ENCODE measurements at places on chromosomes 7 and 10. TPM values are rescaled to one million over a fixed set of nuclear protein-coding genes. Genes with fewer than 3 reads are reported as not detected.
A peak's percentile ranks its signal among the peaks of the same experiment; 100 is the strongest.

DNA sequence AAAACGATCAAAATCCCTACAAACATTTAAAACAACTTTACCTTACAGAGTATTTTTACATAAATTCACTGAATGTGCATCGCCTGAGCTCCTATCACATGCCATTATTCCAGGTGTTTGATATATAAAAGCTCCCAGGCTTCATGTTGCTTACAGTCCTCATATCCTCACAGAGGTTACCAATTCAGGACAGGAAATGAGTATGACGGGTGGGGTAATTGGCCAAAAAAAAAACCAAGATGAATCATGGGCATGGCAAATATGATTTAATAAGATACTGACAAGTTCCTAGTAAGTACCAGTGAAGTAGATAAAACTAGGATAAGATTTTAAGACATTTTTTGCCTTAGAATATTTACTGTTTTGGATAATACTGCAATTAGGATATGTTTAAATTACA lies 135.8 kb downstream of the KMT2E start:
- H3K4me1 ChIP-seq, result peaks cover 4% of the 10 kb centered on the region
- H3K36me3 ChIP-seq, result peaks cover 8% of the 10 kb centered on the region
- no peak overlapping the region for H3K4me3 ChIP-seq
- no peak for DNase-seq
- H3K27ac ChIP-seq, result no peak overlapping the region

DNA sequence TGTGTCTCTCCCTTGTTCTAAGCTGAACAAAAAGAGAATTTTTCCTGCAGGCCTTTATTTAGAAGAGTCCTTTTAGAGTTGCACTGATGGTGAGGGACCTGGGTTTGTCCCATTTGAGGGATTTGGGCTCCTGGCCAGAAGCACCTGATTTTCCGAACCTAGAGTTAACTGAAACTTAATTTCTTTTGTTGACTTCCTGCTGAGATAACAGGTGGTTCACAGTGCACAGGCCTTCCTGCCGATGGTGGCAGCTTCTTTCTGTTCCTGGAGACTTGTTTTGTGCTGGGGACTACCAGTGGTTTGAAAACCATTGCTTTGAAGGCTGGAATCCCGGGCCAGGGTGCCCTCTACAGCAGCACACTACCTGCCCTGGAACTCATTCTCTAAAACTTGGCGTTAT lies 99.2 kb downstream of the SUGCT start:
- peak; percentile 2 for DNase-seq
- H3K27ac ChIP-seq, result no peak overlapping the region
- H3K4me3 ChIP-seq, result no peak overlapping the region
- H3K36me3 ChIP-seq, result no peaks in the 10 kb centered on the region
- no peaks in the 10 kb centered on the region for H3K4me1 ChIP-seq

- DNase-seq, result peak; percentile 30
- H3K36me3 ChIP-seq, result no peaks in the 10 kb centered on the region
- peaks cover 16% of the 10 kb centered on the region for H3K27me3 ChIP-seq
- H3K4me3 ChIP-seq, result peak overlapping the region; percentile 88
- H3K4me1 ChIP-seq, result peaks cover 18% of the 10 kb centered on the region
- H3K27ac ChIP-seq, result peak overlapping the region; percentile 82
These were observed 789 bp downstream of the TCF7L2 start for GRCh38 chr10:112950714-112951358.

DNA sequence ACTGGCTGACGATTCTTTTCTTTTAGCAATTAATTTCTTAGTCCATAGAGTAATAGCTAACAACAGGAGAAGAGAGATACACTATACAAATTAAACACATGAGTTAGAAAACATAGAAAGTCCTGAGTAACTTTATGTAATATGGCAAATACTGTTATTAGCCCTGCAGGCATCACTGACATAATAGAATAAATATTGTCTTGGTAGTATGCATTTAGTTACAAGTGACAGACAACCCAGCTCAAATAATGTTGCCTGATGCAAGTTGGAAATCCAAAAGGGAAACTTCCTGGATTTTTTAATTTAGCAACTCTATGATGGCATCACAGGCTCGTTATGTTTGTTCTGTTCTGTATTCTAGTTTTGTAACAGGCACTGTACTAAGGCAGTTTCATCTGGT lies 95.1 kb downstream of the DKK1 start:
- no peak for DNase-seq
- H3K4me3 ChIP-seq, result no peak overlapping the region
- no peaks in the 10 kb centered on the region for H3K27me3 ChIP-seq
- H3K36me3 ChIP-seq, result no peaks in the 10 kb centered on the region
- no peaks in the 10 kb centered on the region for H3K4me1 ChIP-seq
- no peak overlapping the region for H3K27ac ChIP-seq

ZPBP gene
- 0.14 TPM for total RNA-seq

GRCh38 chr10:120483006-120483405 lies 26.0 kb downstream of the PLPP4 start:
- no peaks in the 10 kb centered on the region for H3K4me1 ChIP-seq
- no peaks in the 10 kb centered on the region for H3K36me3 ChIP-seq
- no peak overlapping the region for H3K4me3 ChIP-seq
- H3K27me3 ChIP-seq, result no peaks in the 10 kb centered on the region

Data from thymus (tissue), 14 donors.